ENCODE measurements at places on chromosomes 7 and 10.

- DNase-seq = no peak
Observed at GRCh38 chr10:14362104-14362503, 31.4 kb upstream of the FRMD4A start.

GRCh38 chr7:95886501-95887090 is 114.2 kb downstream of the DYNC1I1 start:
- DNase-seq = no peak

DNA sequence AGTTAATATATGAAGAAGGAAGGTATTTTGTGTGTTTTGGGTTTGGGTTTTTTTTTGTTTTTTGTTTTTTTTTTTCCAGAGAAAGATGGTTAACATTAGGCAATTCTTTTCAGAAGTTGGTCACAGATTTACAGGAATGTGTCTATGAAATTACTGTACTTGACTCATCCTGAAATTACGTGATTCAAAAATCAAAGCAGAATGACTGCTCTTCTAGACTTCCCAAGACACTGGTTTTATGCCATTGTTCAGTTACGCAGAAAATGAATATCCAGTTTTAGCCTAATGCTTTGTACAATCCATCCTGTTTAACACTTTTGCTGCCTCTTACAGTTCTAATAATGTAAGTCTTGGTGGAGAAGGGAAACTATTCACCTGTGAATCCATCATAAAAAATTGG is 39.7 kb upstream of the CELF2 start:
- no peak for DNase-seq

DNA sequence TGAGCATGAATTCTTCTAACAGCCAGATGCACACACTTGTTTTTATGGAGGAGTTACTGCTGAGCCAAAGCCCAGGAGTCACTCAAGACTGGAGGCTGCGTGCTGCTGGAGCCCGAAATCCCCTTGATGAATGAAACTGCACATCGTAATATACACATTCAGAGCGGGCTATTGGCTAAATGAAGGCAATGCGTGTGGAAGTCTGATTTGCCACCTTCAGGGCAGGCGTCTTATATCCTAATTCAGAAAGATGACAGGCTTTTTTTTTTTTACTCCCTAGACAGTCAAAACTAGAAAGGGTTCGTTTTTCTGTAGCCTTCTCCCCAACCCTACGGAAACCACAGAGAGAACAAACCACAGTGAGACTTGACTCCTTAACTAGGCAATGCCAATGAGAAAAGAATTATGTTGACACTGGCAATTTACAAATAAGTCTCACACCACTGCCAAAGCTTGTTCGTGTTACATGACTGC is 227.2 kb upstream of the KLF14 start:
- no peak for DNase-seq

GRCh38 chr7:139830292-139830691 is 1.2 kb downstream of the TBXAS1 start:
- no peak for DNase-seq

- no peak for DNase-seq
Observed at GRCh38 chr10:7515439-7515838, 104.6 kb upstream of the SFMBT2 start.

GRCh38 chr7:151315038-151315655 is 26.5 kb upstream of the NUB1 start:
- peak; percentile 66 for DNase-seq

DNA sequence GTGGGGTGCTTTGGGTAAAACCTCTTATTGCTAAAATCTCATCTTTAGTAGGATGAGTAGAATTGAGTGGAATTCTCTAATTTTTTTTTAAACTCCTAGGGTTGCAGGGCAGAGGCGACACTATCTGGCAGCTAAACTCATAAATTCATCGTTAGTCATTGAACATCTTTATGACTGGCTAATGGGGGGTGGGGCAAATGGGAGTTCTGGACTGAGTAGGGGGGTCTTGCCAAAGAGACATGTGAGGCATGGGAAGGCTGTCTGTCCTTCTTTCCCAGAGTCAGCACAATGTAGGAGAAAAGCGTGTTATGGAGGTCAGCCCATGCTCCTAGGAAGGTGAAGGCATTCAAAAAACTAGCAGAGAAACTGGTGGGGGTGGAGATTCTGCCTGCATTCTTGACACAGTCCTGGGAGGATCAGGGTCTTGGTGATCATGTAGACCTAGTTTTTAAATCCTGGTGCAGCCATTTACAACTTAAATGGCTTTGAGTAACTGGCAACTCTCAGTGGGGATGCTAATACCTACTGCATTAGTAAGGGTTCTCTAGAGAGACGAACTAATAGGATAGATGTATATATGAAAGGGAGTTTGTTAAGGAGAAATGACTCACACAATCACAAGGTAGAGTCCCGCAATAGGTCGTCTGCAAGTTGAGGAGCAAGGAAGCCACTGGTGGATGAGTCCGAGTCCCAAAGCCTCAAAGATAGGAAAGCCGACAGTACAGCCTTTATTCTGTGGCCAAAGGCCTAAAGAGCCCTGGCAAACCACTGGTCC is 47.7 kb downstream of the EMX2 start:
- DNase-seq = no peak

DNA sequence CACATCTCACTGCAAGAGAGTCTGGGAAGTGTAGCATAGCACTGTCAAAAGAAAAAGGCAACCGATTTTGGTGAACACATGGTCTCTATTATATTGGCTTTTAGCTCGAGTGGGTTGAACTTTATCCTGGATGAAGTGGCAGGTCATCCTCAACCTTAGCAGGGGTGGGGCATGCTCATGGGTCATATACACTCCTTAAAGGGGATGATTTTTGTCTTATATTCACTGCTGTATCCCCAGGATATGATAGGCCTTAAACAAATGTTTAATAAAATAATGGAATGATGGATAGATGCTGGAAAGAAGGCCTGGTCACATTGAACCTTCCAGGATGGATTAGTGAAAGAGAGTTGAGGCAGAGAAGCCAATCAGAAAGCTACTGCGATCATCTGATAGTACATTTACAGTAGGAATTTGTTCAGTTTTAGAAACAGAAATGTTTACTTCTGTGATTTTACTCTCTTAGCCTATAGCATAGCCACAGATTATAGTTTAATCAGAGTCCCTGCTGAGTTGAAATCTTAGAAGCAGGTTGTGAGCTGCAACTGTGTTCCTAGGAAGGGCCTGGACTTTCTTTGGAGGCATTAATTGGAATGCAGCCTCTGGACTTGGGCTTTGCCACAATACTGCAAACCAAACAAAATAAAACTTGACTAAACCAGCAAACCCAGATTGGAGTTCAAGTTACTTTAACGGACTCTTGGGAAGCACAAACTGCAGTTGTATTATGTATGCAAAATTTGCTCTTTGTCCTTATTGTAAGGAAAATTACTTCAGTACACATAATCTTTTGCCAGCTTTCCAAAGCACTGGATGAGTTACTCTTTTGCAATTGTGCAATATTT is 138.3 kb downstream of the BMPER start:
- DNase-seq = no peak

- DNase-seq = no peak
Observed at GRCh38 chr7:148182264-148182663, 408.3 kb upstream of the C7orf33 start.

DNA sequence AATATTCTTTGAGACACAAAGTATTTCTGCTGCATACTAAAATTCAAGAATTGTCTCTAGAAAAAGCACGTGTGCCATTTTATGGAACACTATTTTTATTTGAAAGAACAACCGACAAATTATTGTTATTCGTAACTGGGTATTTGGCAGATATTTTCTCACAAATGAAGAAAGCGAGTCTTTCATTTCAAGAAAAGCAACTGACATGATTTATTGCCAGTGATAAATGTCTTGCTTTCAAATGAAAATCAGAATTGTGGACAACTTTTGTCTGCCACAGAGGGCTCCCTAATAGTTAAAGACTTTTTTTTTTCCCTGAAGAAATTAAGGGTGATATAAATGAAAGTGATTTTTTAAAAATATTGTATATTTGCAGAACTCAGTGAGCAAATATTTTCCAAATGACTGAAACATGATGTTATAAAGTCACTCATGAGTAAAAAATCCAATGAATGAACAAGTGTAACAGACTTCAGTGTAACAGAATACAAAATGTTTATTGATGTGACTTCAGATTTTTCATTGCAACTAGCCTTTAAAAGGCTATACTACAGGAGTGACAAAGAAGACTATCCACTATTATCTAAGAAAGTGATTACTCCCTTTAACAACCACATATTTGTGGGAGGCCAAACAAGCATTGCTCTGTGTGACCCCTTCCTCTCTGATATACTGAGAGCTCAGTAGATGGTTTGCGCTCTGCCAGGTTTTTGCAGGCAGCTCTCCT is 49.0 kb upstream of the SEMA3E start:
- DNase-seq = no peak

- no peak for DNase-seq
Observed at GRCh38 chr7:106065575-106066500, 46.3 kb downstream of the SYPL1 start.

DNA sequence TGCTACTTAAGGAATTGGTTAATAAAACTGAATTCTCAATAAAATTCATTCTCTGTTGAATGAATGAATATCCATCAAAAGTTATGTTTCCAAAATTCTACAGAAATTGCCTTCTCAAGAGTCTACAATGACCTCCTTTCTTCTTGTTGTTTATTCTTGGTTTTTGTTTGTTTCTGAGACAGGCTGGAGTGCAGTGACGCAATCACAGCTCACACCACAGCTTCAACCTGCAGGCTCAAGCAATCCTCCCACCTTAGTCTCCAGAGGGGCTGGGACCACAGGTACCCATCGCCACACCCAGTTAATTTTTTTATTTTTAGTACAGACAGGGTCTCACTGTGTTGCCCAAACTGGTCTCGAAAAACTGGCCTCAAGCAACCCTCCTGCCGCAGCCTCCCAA is 97.6 kb downstream of the LMBR1 start:
- DNase-seq = no peak

GRCh38 chr10:47183704-47184041 is 116.3 kb upstream of the GDF10 start:
- no peak for DNase-seq

DNA sequence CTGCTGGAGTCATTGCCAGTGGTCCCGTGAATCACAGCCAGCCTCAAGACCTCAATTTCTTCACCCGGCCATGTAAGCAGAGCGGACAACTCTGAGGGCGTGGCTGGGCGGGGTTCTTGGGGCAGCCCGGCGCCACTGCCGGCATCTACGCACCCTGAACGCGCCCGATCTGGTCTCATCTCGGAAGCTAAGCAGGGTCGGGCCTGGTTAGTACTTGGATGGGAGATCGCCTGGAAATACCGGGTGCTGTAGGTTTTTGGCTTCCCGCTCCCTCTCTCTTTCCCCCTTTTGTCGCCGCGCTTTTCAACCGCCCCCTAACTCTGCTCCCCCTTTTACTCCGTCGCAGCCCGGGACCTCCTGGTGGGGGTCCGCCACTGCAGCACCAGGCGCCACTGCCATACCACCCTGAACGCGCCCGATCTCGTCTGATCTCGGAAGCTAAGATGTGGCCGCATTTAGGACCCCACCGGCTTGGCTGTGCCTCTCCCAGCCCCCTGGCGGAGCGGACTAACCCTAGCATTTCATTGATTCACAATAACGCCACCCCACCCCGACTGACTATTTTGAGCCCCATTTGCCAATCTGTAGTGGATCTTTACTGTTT is 25.3 kb downstream of the GARIN1A start:
- no peak for DNase-seq

DNA sequence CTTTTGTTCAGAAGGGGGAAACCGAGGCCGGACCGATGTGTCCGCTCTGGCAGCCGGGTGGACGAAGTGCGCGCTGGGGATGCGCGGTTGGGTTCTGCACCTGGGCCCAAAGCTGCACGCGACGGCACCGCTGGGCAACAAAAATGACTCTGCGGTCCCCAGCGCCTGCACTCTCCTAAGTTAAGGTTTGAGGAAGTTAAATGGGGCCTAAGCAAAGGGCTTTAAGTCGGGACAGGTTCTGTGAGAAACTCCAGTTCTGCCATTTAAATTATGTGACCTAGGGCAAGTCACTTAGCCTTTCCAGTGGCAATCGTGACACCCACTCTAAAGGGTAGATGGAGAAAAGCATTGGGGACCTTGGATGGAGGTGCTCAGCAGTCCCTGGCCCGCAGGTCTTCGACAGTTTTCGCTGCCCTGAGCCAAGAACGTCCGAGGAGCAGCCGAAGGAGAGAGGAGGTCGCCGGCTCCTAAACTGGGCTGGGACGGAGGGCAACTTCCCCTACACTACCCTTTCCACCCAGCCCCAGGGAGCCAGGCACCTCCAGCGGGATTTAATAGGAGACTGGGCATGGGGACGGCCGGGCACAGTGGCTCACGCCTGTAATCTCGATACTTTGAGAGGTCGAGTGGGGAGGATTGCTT is 534 bp upstream of the ACBD5 start:
- DNase-seq = no peak

GRCh38 chr10:97428572-97428981 is 2.6 kb downstream of the PGAM1 start:
- DNase-seq = no peak

DNA sequence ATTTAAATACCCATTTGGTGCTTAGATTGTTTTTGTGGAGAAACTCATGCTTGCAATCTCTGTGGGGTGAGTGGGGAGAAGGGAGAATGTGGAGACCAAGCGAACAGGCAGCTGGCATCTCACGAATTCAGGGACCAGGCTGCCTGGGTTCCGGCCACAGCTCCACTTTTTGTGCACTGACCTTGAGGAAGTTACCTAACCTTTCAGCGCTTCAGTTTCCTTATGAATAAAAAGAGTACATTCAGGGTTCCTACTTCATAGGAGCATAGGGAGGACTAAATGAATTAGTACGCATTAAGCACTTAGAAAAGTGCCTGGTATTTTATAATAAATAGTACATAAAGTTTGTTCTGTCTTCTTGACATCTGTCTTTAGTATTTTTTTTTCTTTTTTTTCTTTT is 72.5 kb downstream of the PRTFDC1 start:
- no peak for DNase-seq

DNA sequence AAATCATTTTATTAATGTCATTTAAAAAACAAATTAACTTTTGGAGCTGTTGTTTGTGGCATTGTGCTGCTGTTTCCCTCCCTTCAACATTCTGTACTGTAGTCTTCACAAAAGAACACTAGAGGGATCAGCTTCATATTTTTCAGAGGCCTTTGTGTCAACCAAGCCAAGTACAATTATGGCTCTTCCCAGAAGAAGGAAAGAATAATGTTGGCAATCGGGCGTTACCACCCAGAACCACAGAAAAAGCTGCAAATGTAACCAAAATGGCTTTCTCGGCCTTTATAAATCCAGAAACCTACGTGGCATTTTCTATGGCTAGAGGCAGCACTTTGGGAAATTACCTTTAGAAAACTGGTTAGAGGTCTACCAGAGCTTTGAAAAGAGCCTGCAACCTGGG is 98.8 kb upstream of the COL1A2 start:
- DNase-seq = no peak

DNA sequence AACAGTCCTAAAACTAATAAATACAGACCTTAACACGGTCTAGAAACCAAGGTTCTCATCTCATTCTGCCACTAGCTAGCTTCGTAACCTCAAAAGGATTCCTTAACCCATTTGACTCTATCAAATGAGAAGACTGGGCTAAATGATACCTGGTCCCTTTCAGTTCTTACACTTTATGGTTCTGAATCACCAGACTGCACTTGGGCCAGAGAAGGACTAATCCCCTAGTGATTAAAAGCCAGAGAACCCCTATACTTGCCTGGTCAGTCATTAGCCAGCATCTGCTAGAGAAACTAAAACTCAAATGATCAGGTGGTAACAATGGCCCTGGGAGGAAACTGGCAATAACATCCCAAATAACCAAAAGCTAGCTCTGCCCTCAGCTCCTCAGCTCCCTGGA is 16.8 kb downstream of the TMEM243 start:
- DNase-seq = no peak

GRCh38 chr10:22643775-22644174 is 70.6 kb downstream of the PIP4K2A start:
- no peak for DNase-seq

Measured in stimulated activated CD8-positive, alpha-beta memory T cell treated with anti-CD3 and anti-CD28 coated beads, Interleukin-4, amount 100 ng/mL, for 1 hour (primary cell).